Activated naive CD8-positive, alpha-beta T cell treated with anti-CD3 and anti-CD28 coated beads for 36 hours (primary cell): ENCODE measurements at places on chromosomes 16 and 17. TPM values are rescaled to one million over a fixed set of nuclear protein-coding genes. Genes with fewer than 3 reads are reported as not detected.

DERL2 gene
- total RNA-seq: 77.6 TPM

DNA sequence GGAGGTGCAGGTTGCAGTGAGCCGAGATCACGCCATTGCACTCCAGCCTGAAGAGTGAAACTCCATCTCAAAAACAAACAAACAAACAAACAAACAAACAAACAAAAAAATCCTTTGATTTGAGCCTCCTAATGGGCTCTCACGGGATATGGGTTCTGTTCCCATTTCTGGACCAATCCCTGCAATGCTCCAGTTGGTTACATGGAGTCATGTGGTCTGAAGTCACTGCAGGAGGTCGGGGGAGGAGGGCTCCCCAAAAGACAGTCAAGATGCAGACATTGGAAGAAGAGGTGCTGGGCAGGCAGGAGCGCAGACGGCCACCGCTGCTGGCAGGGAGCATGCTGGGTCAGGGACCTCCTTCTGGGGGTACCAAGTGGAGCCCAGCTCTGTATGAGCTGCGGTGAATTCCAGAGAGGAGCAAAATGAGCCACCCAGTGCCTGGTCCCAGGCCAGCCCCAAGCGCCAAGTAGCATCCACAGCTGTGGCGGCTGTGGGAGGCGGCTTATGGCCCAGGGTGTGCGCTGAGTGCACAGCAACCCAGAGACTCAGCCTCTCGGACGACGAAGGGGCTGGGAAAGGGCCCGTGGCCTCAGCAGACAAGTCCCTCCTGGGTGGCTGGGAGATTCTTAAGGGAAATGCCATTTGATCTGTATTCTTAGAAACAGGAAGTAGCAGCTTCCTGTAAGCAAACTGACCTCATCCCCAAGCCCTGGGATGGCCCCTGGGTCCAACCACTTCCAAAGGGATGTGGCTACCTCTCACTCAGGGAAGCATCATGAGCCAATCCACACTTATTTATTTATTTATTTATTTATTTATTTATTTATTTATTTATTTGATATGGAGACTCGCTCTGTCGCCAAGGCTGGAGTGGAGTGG is 19.6 kb upstream of the ATP2A3 start:
- no peaks in the 10 kb centered on the region for H3K4me1 ChIP-seq
- H3K27me3 ChIP-seq: no peaks in the 10 kb centered on the region
- H3K4me3 ChIP-seq: no peak overlapping the region
- H3K27ac ChIP-seq: peak overlapping the region; percentile 4
- H3K36me3 ChIP-seq: no peaks in the 10 kb centered on the region

TBC1D3C gene
- total RNA-seq: 0.86 TPM

PLXDC1 gene
- 1.1 TPM for total RNA-seq

GRCh38 chr17:20043021-20043420 is 33.9 kb downstream of the SPECC1 start:
- DNase-seq: peak; percentile 6
- H3K27ac ChIP-seq: no peak overlapping the region
- H3K4me3 ChIP-seq: no peak overlapping the region
- H3K36me3 ChIP-seq: no peaks in the 10 kb centered on the region
